Umbilical cord (tissue), 2 donors: ENCODE measurements at places on chromosomes 7 and 10. TPM values are rescaled to one million over a fixed set of nuclear protein-coding genes. Genes with fewer than 3 reads are reported as not detected.
A peak's percentile ranks its signal among the peaks of the same experiment; 100 is the strongest.

DNA sequence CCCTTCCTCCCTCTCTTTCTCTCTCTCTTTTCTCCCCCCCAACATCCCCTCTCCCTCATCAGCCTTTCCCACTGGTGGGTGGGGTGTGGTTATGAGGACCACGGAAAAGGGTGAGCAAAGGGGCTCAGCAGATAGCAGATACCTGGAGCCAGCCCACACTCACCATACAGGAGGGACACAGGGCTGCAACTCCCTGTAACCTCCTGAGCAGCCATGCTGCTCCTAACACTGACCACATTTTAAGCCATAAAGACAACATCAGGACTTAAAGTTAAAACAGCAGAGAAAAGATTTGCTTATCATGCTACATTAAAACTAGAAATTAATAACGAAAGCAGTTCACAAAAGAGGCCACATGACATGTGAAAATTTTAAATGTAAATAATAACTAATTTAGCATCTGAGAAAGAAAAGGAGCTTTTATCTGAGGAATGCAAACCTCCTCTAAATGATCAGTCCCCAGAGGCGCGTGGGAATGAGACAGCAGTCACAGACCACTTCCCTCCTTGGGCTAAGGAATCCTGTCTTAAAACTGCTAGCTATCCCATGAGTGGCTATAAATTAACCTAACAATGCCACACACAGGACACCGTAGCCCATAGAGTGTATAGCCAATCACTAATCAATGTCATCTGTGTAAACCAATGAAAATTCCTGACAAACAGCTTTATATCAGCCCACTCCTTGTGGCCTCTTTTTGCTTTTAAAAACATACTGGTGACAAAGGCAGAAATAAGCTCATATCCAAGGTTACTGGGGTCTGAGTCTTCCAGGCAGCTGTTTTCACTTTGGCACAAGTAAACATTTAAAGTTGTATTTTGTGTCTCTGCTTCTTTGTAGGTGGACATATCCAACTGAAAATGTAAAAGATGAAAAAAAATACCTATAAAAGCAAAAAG, 33.3 kb downstream of the PKD1L1 start:
- DNase-seq: no peak

GRCh38 chr7:44801890-44802289, 5.4 kb downstream of the PPIA start:
- DNase-seq: no peak

DNA sequence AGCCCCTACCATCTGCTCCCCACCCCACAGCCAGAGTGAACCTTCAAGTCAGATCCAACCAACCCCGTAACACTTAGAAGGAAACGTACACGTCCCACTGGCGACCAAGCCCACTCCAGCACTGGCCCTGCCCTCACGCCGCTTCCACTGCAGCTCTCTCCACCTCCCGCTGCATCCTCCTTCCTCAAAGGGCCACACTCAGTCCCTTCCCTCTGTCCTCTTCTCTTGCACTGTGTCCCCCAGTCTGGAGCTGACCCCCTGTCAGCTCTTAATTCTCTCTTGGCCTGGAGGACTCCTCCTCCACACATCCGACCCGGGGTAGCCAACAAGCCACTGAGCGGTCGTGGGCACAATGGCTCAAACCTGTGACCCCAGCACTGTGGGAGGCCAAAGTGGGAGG, 85.8 kb downstream of the PROSER2 start:
- no peak for DNase-seq

GRCh38 chr10:35696392-35697287, 54.5 kb upstream of the FZD8 start:
- no peak for DNase-seq

- DNase-seq: no peak
Observed at GRCh38 chr10:173741-174140, 38.5 kb downstream of the ZMYND11 start.

DNA sequence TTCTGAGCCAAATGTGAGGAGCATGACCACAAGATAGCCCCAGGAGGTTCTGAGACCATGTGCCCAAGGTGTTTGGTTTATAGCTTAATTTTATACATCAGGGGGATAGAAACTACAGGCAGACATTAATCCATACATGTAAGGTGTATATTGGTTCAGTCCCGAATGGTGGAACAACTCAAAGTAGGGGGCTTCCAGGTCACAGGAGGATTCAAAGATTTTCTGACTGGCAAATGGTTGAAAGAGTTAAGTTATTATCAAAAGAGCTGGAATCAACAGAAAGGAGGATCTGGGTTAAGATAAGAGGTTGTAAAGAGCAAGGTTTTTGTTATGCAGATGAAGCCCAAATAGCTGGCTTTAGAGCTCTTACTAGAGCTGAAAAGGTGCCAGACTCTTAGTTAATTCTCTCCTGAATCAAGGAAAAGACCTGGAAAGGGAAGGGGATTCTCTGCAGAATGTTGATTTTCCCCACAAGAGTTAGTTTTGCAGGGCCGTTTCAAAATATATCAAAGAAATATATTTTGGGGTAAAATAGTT, 640.0 kb downstream of the IPMK start:
- no peak for DNase-seq

GRCh38 chr10:22605168-22605567, 109.2 kb downstream of the PIP4K2A start:
- DNase-seq: no peak

GRCh38 chr10:70130878-70131559, 1.6 kb downstream of the AIFM2 start:
- DNase-seq: no peak

DNA sequence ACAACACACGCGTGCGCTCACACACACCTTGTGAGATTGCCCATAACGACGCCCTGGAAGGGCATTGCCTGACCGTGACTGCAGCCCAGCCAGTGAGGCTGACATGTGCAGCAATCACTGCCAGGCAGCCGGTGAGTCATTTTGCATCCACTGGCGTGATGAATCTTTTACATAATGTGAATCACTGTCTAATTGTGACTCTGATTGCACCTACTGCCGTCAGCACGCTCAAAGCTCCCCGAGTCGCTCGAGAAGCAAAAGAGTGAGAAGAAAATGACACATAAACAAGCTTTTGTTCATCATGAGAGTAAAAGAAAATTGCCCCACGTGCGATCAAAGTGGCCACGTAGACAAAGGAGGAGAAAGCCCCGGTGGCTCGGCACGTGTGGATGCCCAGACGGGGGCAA, 117.4 kb upstream of the PFKP start:
- DNase-seq: no peak

DNA sequence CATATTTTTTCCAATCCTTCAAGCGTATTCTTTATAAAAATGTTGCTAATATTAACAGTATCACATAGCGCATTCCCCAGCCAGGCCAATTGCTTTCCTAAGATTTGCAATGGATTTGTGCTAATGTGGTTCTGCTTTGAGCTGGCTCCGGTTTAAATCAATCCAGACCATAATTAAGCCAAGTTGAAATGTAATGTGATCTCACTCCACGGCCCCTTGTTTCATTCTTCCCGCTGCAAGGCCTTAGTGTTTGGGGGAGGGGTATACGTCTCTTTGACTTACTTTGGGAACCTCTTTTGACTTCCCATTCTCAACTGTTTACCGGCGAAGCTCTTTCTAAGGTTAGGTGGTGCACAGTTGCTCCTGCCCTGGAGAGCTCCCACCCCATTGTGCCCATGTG, 86.4 kb downstream of the PRPF18 start:
- DNase-seq: peak; percentile 66

DNA sequence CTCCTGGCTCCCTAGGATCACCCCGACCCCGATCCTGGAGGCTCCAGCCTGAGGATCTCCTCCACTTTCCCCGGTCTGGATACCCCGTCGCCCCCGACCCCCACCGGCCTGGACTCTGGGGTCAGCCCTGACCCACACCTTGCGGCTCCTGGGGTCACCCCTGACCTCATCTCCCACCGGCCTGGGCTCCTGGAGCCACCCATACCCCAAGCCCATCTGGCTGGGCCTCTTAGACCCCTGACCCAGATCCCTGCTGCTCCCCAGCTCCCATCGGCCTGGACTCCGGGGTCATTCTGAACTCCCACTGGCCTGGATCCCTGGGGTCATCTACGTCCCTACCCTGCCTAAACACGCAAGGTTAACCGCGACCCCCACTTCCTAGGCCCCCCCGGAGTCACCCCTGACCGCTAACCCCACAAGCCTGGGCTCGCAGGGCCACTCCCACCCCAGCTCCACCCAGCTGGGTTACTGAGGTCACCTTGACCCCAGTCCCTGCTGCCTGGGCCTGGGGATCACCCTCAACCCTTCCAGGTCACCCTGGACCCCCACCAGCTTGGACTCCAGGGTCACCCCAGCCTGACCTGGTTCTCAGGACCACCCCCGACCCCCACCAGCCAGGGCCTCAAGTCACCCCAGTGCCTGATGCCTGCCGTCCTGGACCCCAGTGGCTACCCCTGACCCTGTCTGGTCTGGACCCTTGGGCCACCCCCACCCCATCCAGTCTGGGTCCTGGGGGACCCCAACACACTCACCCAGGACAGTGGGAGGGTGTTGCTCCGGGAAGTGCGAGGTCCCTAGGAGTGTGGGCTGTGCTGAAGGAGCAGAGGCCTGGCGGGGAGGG, 1.2 kb downstream of the FOXK1 start:
- no peak for DNase-seq

- no peak for DNase-seq
Observed at GRCh38 chr7:100632951-100633717, 8.2 kb downstream of the TFR2 start.

DNA sequence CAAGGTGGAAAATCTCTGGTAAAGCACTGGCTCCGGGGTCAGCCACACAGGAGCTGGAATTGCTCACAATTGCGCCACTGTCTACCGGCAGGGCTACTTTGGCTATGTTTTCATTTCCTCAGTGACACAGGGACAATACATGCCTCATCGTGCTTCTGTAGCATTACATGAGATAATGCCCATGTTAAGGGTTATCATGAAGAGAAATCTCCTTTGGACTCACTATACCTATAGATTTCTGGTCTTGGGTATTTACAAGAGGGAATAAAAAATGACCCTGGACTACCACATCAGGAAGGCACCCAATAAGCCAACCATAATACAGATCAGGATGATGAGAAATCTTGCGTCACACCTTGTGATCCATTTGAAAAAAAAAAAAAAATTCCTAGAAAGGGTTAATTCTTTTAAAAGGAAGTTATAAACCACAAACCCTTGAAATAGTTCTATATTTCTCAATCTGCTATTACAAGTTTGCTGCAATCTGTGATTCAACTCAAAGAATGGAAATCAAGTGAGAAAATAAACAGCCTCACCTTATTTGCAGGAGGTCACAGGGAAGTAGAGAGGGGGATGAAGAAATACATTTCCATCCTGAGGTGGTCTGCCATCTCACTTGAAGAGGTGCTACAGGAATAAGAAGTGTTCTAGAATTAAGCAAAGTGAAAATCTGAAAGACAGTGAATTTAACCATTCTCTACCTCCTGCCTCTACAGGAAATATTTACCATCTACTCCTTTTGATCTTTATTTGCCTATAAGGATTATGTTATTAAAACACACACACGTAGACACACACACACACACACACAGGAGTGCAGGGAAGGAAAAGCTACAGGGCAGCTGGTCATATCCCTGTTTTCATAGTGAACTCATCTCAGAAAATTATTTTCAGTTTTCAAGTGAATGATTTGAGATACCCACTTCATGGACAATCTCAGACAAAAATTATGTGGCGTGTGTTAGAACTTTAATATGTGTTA, 231.3 kb upstream of the CELF2 start:
- DNase-seq: no peak

DNA sequence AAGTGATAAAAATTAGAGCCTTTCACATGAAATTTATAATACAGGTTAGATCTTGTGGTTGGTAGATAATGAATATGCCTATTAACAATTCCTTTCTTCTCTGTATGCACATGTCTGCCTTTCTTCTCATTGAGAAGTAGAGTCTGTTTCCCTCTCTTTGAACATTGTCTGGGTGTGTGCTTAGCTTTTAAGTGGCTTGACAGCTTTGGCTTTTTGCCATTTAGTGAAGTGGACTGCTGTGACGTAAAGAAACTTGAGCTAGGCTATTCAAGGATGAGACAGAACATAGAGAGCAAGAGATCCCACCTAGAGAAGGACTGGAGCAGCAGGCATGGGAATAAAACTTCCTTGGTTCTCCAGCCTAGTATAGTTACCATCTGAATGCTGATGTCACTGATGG, 996.7 kb upstream of the CELF2 start:
- DNase-seq: no peak

- no peak for DNase-seq
Observed at GRCh38 chr7:45039106-45039505, 39.1 kb downstream of the CCM2 start.

- DNase-seq: no peak
Observed at GRCh38 chr10:113420733-113421675, 131.8 kb upstream of the HABP2 start.

DNA sequence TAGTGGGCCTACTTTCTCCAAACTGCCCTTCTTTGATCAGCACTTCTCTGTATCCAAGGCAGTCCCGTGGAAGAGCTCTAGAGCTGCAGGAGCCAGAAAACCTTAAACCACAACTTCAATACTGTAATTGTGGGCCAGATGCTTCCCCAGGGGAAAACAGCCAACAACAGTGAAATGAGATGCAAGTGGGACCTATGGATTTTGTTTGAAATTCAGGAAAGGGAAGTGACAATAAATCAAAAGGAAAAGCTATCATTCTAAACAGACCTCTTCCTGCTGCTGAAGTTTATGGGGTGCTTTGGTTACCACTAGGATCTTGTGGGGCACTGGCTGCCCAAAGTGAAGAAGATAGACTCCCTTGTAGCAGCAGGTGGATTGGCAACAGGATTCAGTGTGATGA, 1031.7 kb downstream of the LRMDA start:
- DNase-seq: no peak

DNA sequence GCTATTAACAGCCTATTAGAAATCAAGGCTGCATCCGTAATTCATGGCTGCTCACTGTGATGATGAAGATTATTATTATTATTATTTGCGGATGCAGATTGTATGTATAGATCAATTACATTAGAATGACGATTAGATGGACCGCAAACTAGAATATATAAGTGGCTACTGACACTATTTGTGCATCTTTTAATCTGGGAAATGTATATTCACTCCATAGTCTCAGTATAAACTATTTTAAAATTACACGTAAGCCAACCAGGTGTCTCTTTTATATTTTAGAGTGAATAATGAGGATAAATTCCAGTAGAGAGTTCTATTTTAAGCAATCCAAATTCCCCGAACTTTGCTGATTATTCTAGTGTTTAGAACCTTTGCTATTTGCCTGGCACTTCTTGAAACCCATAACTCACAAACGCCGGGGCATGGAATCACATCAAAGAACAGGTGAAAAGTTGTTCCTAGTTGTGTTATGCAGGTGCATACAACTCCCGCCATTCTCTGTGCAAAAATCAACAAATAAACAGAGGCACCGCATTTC, 509 bp upstream of the ING3 start:
- DNase-seq: no peak

GRCh38 chr7:81155654-81156373, 237.0 kb upstream of the SEMA3C start:
- DNase-seq: no peak

Gene OGDHL
- not detected for total RNA-seq

Gene VSTM2A
- 10.8 TPM for total RNA-seq

Gene CPN1
- total RNA-seq: not detected

Gene NAT16
- total RNA-seq: 1.2 TPM

Gene FAM131B
- 7.2 TPM for total RNA-seq

Gene PDZD7
- 0.48 TPM for total RNA-seq

Gene CLCN1
- total RNA-seq: not detected

Gene CHAT
- total RNA-seq: not detected

Gene CASTOR2
- total RNA-seq: 5.8 TPM

Gene SLC35G1
- total RNA-seq: 4.3 TPM

Gene VSTM4
- 8.4 TPM for total RNA-seq
